ENCODE measurements at places on chromosomes 5 and 9. TPM values are rescaled to one million over a fixed set of nuclear protein-coding genes. Genes with fewer than 3 reads are reported as not detected.

SELENOP gene
- total RNA-seq: 1,868 TPM

CXXC5 gene
- 38.3 TPM for total RNA-seq

KIF4B gene
- not detected for total RNA-seq

PCDHA7 gene
- total RNA-seq: 1.3 TPM

CARD6 gene
- total RNA-seq: 25.8 TPM

PCDHGB2 gene
- total RNA-seq: 6.2 TPM

DENND1A gene
- 18.4 TPM for total RNA-seq

ROR2 gene
- 25.6 TPM for total RNA-seq

FCN1 gene
- 5.1 TPM for total RNA-seq

OR13D1 gene
- total RNA-seq: not detected

- H3K4me3 ChIP-seq: no peak overlapping the region
- no peak for DNase-seq
- no peaks in the 10 kb centered on the region for H3K36me3 ChIP-seq
- no peaks in the 10 kb centered on the region for H3K27me3 ChIP-seq
- H3K4me1 ChIP-seq: no peaks in the 10 kb centered on the region
- no peak overlapping the region for H3K27ac ChIP-seq
Measured at GRCh38 chr5:81225463-81225862, 7.7 kb upstream of the CKMT2 start.

DNA sequence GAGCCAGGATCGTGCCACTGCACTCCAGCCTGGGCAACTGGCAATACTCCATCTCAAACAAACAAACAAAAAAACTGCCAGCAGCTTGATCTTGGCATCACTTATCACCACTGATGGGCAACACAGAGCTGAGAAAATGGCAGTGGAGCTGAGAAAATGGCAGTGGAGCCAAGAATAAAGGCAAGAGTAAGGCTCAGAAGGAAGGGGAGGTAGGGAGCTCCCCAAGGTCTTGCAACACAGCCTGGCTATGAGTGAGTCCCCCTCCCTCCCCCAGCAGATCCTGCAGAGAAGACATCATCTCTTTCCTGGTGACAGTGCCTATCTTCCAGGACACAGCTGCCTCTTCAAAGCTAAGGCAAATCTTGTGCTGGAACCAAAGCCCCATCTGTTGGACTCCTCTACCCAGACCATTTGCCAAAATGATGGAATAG lies 70.3 kb downstream of the UGCG start:
- no peak overlapping the region for H3K4me3 ChIP-seq
- H3K27ac ChIP-seq: no peak overlapping the region
- H3K36me3 ChIP-seq: no peaks in the 10 kb centered on the region
- DNase-seq: no peak
- no peaks in the 10 kb centered on the region for H3K27me3 ChIP-seq

DNA sequence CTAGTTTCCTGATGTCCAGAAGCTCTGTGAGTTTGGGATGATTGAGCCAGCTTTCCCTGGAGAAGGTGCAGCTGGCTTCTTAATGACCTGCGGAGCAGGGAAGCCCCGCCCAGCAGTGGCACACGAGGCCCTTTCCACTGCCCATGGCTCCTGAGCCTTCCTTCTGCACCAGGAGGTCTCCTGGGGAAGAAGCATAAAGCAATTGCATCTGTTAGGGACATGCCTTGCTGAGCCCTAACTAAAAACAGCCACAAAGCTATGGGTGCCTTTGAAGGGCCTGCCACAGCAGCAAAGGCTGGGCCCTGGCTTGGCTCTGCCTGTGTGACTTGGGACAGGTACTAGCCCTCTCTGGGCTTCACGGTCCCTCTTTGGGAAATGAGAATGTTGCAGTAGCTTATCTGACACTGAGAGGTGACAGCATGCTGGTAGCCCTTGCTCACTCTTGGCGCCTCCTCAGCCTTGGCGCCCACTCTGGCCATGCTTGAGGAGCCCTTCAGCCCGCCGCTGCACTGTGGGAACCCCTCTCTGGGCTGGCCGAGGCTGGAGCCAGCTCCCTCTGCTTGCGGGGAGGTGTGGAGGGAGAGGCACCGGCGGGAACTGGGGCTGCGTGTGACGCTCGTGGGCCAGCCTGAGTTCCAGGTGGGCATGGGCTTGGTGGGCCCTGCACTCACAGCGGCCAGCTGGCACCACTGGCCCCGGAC lies 218.4 kb downstream of the FSTL4 start:
- H3K27me3 ChIP-seq: no peaks in the 10 kb centered on the region
- H3K4me1 ChIP-seq: no peaks in the 10 kb centered on the region
- H3K36me3 ChIP-seq: no peaks in the 10 kb centered on the region
- no peak for DNase-seq
- H3K4me3 ChIP-seq: no peak overlapping the region
- no peak overlapping the region for H3K27ac ChIP-seq

GRCh38 chr9:70352802-70353201 lies 61.7 kb downstream of the KLF9 start:
- H3K27ac ChIP-seq: no peak overlapping the region
- H3K36me3 ChIP-seq: no peaks in the 10 kb centered on the region
- no peaks in the 10 kb centered on the region for H3K4me1 ChIP-seq

GRCh38 chr9:4923580-4924544 lies 61.2 kb upstream of the JAK2 start:
- H3K27ac ChIP-seq: no peak overlapping the region
- DNase-seq: no peak

GRCh38 chr9:89866701-89867100 lies 261.9 kb downstream of the GADD45G start:
- DNase-seq: no peak
- no peaks in the 10 kb centered on the region for H3K4me1 ChIP-seq
- H3K27ac ChIP-seq: no peak overlapping the region
- H3K4me3 ChIP-seq: no peak overlapping the region
- no peaks in the 10 kb centered on the region for H3K27me3 ChIP-seq

DNA sequence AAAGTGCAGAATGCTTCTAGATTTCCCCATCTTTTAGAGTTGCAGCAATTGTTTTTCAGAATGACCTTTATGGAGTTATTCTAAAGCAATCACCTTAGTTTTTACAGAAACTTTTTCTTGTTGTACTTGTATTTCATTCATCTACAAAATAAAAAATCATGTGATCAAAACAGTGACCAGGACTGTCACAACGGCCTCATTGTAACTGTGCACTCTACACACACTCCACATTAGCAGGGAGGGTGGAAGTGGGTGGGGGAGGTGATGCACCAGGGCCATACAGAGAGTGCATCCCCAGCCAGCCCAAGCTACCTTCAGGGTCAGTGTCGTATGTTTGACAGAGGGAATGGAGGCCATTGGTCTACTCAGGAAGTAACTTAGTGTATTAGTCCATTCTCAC lies 26.9 kb downstream of the EGFLAM start:
- H3K27me3 ChIP-seq: no peaks in the 10 kb centered on the region
- no peaks in the 10 kb centered on the region for H3K36me3 ChIP-seq
- DNase-seq: no peak
- no peak overlapping the region for H3K4me3 ChIP-seq
- H3K27ac ChIP-seq: no peak overlapping the region
- no peaks in the 10 kb centered on the region for H3K4me1 ChIP-seq

- H3K27me3 ChIP-seq: no peaks in the 10 kb centered on the region
- peak; percentile 31 for DNase-seq
- H3K27ac ChIP-seq: no peak overlapping the region
- H3K4me1 ChIP-seq: no peaks in the 10 kb centered on the region
- H3K4me3 ChIP-seq: no peak overlapping the region
- H3K36me3 ChIP-seq: no peaks in the 10 kb centered on the region
Measured at GRCh38 chr9:98315551-98316060, 60.2 kb upstream of the TBC1D2 start.

DNA sequence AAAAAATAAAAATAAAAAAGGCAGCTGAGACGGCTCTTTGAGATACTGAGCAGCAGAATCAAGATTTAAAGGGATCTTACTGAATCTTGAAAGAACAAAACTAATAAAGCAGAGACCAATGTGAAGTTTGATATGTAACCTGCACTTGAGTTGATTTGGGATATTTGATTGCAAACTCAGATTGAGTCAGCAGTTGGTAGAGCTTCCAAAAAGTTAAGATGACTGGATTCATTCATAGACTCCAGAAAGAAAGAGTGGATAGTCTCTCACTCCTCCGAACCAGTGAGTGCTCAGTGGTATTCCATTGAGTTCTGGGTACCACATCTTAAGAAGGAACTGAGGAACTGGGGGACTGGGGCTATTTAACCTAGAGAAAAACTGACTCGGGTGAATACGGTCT lies 52.7 kb upstream of the TESK1 start:
- peaks cover 4% of the 10 kb centered on the region for H3K36me3 ChIP-seq
- H3K4me1 ChIP-seq: no peaks in the 10 kb centered on the region
- DNase-seq: no peak
- H3K27me3 ChIP-seq: no peaks in the 10 kb centered on the region
- no peak overlapping the region for H3K27ac ChIP-seq
- H3K4me3 ChIP-seq: no peak overlapping the region

DNA sequence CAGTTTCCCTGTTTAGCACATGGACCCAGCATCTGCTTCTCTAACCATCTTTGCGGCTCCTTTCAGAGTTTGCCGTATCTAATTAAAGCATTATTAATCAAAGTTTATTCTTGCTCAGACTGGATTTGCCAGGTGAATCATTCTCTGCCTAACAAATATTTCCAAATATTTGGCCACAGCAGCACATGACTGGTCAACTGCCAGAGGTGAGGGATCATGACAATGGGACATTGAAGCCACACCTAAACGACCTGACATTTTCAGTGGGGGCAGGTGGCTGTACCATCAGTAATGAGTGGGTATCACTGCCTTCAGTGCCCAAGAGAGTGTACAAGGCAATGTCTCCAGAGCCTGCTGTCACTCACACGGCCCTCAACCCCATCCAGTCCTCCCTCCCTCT lies 80.4 kb downstream of the DIRAS2 start:
- no peaks in the 10 kb centered on the region for H3K27me3 ChIP-seq
- H3K4me1 ChIP-seq: no peaks in the 10 kb centered on the region
- H3K4me3 ChIP-seq: no peak overlapping the region
- DNase-seq: no peak
- no peak overlapping the region for H3K27ac ChIP-seq
- H3K36me3 ChIP-seq: no peaks in the 10 kb centered on the region

- no peak overlapping the region for H3K4me3 ChIP-seq
- DNase-seq: no peak
- no peaks in the 10 kb centered on the region for H3K36me3 ChIP-seq
- H3K4me1 ChIP-seq: no peaks in the 10 kb centered on the region
- H3K27me3 ChIP-seq: no peaks in the 10 kb centered on the region
- H3K27ac ChIP-seq: no peak overlapping the region
Measured at GRCh38 chr9:85224729-85225128, 517.0 kb downstream of the AGTPBP1 start.

- H3K4me1 ChIP-seq: no peaks in the 10 kb centered on the region
- H3K36me3 ChIP-seq: no peaks in the 10 kb centered on the region
- no peak overlapping the region for H3K27ac ChIP-seq
- no peaks in the 10 kb centered on the region for H3K27me3 ChIP-seq
- no peak for DNase-seq
Measured at GRCh38 chr5:94832685-94833084, 214.2 kb downstream of the SLF1 start.

DNA sequence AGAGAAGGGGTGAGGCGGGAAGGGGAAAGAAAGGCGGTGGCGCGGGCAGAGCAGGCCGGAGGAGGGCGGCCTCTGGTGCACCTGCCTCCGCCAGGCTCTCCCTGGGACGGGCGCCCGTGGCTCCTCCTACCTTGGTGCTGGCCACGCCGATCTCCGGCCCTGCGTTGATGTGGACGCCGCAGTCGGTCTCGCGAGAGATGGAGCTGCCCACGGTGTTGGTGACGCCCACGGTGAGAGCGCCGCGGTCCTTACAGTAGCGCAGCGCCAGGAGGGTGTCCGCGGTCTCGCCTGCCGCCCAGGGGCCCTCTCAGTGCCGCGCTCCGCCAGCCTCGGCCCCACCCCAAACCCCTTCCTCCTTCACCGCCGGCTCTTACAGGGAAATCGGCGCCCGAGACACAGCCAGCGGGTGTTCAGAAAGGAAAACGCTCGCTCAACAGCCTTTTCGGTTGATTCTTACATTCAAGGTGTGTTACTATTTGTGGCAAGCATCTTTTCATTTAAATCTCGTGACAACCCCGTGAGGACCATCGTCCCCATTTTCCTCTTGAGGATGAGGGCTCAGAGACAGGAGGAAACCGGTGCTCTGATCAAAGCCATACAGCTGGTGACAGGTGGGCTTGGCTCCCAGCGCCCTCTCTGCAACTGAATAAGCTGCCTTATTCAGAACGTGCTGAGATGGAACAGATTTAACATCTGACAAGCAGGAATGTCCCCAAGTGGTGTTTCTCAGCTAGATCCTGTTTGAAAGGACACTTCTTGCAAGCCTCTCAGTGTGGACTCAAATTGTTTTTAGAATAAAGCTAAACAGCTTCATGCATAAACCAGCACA lies 22.0 kb upstream of the MAPK9 start:
- H3K4me3 ChIP-seq: no peak overlapping the region
- H3K27ac ChIP-seq: no peak overlapping the region
- no peaks in the 10 kb centered on the region for H3K27me3 ChIP-seq
- no peak for DNase-seq
- no peaks in the 10 kb centered on the region for H3K4me1 ChIP-seq

- no peak overlapping the region for H3K27ac ChIP-seq
- H3K36me3 ChIP-seq: no peaks in the 10 kb centered on the region
- no peaks in the 10 kb centered on the region for H3K27me3 ChIP-seq
- H3K4me1 ChIP-seq: no peaks in the 10 kb centered on the region
- H3K4me3 ChIP-seq: no peak overlapping the region
Measured at GRCh38 chr9:2743937-2744529, 26.7 kb downstream of the KCNV2 start.

GRCh38 chr9:94668928-94669729 lies 29.8 kb upstream of the FBP1 start:
- no peak overlapping the region for H3K27ac ChIP-seq
- no peaks in the 10 kb centered on the region for H3K36me3 ChIP-seq
- no peaks in the 10 kb centered on the region for H3K27me3 ChIP-seq
- no peaks in the 10 kb centered on the region for H3K4me1 ChIP-seq
- peak overlapping the region; percentile 32 for H3K4me3 ChIP-seq
- DNase-seq: no peak

DNA sequence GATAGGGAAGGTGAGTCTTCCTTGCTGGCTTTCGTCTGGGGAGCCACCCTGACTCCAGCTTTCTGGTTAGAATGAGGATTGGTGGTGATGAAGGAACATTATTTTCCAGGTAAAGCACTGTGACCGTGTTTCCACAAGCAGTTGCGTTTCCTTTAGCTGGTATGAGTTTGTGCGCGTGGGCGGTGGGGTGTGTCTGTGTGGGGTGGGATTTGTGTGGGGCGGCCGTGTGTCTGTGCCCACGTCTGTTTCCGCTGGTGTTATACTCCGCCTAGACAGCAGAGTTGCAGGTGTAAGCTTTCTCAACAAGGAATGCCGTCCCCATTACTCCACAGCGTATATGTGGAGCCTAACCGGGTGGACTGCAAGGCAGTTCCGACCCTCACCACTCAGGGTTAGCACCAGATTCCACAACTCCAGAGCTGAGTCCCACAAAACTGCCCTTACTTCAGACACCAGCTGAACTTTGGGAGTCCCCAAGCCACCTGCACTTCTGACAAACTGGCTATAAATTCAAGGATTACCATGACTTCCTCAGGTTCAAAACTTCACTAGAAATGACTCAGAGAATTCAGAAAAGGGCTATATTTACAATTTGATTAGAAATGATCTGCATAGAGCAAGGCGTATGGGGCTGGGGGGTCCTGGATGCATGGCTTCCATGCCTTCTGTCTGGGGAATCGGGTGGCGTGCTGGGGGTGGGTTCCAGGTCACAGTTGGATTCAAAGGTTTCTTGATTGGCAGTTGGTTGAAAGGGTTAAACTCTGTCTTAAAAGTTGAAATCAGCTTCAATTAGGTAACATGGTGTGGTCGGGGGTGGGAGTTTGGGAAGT lies 29.8 kb downstream of the PROP1 start:
- no peak overlapping the region for H3K27ac ChIP-seq
- no peak overlapping the region for H3K4me3 ChIP-seq
- no peaks in the 10 kb centered on the region for H3K36me3 ChIP-seq
- H3K27me3 ChIP-seq: peaks cover 5% of the 10 kb centered on the region
- H3K4me1 ChIP-seq: no peaks in the 10 kb centered on the region
- DNase-seq: no peak

Data from breast epithelium (tissue), 4 donors.